ENCODE measurements at places on chromosomes 12 and 14.

GRCh38 chr12:52754135-52754534, 23.0 kb downstream of the KRT76 start:
- no peak for DNase-seq

DNA sequence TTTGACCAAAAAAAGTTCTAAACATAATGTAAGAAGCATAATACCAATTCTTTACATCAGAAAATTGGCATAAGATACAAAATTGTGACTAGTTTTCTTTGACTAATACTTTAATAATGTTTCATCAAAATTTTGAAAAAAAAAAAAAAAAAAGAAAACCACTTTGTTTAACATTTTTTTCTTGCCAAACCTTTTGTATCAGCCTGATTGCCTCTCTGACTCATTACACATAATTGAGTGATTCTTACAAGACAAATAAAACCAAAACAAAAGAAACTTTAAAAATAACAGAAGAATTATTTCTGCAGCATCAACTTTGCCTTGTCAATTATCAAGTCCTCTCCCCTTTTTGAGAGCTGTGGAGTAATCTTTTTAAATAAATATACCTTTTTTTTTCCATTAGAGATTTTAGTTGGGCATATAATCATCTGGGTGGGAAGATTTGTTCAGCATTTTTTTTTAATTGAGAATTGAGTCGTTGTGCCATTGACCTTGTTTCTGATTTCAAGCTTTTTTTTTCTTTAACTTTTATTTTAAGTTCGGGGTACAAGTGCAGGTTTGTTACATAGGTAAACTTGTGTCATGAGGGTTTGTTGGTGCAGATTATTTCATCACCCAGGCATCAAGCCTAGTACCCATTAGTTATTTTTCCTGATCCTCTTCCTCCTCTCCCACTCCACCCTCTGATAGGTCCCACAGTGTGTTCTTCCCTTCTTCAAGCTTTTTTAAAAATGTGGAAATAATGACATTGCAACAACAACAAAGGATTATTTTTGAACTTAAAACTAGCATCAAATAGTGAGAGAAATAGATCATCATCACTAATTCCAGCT, 45.8 kb upstream of the HMGA2 start:
- DNase-seq, result no peak

GRCh38 chr12:41302979-41303403, 114.9 kb downstream of the PDZRN4 start:
- no peak for DNase-seq

DNA sequence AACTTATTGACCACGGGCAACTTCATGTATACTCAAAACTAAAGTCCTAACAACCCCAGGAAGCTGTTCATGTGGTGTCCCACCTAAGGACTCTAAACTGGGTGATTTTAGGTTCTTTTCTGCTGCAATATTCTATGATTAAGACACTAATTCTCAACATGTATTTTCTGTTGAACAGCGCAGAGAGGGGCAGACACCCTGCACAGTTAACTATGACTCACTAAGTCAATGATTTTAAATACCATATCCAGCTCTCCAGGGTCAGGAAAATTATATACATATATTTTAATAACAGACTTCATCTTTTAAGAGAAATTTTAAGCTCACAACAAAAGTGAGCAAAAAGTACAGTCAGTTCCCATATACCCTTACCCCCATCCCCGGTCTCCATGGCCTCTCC, 85.0 kb downstream of the FOXN3 start:
- DNase-seq, result no peak

GRCh38 chr12:92424338-92424737, 278.5 kb upstream of the PLEKHG7 start:
- DNase-seq, result no peak

DNA sequence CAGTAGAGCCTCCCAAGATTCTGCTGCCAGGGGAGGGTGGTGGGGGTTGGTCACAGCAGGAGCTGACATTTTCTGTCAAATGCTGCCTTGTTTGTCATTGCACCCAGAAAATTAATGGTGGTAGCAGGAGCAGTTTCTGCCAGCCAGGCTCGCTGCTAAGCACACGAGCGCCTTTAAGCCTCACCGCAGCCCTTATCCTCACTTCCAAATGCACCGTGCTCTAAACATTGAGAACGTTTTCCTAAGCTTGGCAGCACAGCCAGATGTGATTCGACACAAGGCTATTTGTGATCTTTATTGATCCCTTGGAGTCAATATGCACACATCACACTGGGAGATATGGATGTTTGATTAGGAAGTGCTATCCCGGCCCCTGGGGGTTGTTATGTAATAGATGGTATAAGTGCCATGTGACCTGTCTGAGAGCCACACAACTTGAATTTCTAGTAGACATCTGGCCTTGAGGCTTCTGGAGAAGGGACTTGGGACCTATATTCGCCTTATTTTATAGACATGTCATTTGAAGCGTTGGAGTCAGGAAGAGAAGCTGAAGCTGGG, 31.6 kb upstream of the BEGAIN start:
- DNase-seq, result no peak

- DNase-seq, result no peak
Observed at GRCh38 chr12:5124401-5124800, 80.7 kb downstream of the KCNA5 start.

GRCh38 chr14:65846196-65846868, 433.8 kb downstream of the FUT8 start:
- DNase-seq, result no peak

- no peak for DNase-seq
Observed at GRCh38 chr12:115135800-115136211, 451.8 kb upstream of the TBX3 start.

- DNase-seq, result peak; percentile 20
Observed at GRCh38 chr14:71267007-71267513, 359.8 kb downstream of the PCNX1 start.

- DNase-seq, result peak; percentile 76
Observed at GRCh38 chr14:105173901-105174894, 5.6 kb upstream of the JAG2 start.

DNA sequence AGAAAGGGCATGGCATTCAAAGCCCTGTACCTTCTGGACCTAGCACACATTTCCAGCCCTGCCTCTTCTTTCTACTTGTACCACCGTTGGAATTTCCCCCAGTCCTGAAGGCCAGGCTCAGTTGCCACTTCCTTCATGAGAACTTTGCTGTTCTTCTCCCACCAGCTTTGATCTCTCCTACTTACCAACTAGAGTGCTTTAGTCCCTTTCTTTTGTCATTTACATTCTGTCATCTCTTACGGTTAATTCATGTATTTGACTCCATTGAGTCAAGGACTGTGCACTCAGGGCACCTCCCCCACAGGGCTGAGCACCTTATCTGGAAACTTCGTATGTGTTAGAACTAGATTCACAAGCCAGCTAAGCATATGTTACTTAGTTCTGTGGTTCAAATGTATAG, 26.3 kb downstream of the BICDL1 start:
- peak; percentile 70 for DNase-seq

DNA sequence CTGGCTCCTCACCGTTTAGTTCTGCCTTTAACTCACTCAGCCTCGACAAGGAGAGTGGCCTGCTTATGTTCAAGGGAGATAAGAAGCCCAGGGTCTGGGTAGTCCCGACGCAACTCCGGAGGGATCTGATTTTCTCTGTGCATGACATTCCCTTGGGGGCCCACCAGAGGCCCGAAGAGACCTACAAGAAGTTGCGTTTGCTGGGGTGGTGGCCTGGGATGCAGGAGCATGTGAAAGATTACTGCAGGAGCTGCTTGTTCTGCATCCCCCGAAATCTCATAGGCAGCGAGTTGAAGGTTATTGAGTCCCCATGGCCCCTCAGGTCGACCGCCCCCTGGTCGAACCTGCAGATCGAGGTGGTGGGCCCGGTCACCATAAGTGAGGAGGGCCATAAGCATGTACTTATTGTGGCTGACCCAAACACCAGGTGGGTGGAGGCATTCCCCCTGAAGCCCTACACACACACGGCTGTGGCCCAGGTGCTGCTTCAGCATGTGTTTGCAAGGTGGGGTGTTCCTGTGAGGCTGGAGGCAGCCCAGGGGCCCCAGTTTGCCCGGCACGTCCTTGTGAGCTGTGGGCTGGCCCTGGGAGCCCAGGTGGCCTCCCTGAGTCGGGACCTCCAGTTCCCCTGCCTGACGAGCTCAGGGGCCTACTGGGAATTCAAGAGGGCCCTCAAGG, 13.1 kb downstream of the CBLN3 start:
- DNase-seq, result no peak

DNA sequence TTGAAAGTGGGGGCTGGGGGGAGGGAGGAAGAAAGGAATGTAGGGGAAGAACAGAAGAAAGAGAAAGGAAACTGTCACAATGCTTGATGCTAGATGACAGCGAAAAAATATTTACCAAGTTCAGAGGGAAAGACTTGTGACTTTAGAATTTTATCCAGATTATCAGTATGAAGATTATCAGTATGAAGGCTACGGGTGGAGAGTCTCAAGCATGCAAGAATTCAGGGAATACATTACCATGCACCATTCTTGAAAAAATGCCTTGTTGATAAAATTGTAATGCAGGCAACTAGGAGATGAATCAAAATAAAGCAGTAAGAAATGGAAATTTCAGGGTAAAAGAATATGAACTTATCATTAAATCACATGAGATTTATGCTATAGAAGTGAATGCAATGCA, 376.8 kb downstream of the PCNX1 start:
- no peak for DNase-seq
